Activated T-helper 1 cell treated with Interleukin-2 at 50 U/mL for 16 hours (primary cell): ENCODE measurements at places on chromosomes 1 and 21.

DNA sequence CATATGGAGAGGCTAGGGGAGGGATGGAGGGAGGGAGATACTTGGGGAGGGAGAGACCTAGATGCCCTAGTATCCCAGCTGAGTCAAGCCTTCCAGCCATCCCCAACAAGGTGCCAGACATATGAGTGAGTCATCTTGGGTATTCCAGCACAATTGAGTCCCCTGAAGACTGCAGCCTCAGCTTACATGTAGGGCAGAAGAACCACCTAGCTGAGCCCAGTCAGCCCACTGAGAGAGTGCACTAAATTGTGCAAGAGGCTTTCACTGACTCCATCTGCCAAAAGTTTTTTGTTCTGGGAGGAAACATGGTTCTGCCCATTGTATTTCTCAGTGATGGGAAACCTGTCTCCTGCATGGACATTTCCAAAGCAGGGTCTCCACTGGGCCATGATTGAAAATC lies 76.4 kb downstream of the FOXD2 start:
- no peak for DNase-seq

GRCh38 chr1:107894605-107895004 lies 70.4 kb downstream of the VAV3 start:
- DNase-seq: no peak

GRCh38 chr1:36446271-36446670 lies 4.0 kb downstream of the OSCP1 start:
- DNase-seq: no peak

- DNase-seq: no peak
Observed at GRCh38 chr1:49052102-49052501, 275.4 kb upstream of the BEND5 start.

DNA sequence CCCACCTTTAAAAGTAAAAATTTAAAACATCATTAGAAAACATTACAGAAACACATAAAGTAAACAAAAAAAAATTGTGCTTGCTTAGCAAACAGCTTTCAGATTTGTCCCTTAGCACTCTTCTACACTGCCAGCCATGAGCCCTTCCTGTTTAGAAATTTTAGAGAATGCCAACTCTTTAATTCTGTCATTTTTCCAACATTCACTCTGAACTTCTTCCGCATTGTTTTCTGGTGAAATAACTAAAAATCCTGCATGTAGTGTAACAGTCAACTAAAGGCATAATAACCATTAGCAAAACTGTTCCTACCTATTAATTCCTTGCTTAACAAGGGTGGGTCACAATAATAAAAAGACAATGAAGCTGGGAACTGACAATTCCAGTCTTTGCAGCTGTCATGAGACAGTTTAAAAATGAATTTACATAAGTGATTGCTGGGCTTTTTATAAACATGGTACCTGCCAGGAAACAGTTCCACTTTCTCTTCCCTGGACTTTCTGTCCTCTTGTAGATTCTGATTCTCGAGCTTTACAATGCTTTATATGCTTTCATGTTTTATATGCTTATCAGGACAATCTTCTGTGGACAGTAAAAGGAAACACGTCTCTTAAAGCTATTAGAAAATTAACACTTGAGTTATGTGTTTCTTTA lies 19.0 kb downstream of the GNG12 start:
- DNase-seq: no peak

GRCh38 chr1:227756172-227756959 lies 21.1 kb downstream of the SNAP47 start:
- DNase-seq: no peak

GRCh38 chr1:155184835-155185782 lies 11.5 kb downstream of the TRIM46 start:
- DNase-seq: no peak

DNA sequence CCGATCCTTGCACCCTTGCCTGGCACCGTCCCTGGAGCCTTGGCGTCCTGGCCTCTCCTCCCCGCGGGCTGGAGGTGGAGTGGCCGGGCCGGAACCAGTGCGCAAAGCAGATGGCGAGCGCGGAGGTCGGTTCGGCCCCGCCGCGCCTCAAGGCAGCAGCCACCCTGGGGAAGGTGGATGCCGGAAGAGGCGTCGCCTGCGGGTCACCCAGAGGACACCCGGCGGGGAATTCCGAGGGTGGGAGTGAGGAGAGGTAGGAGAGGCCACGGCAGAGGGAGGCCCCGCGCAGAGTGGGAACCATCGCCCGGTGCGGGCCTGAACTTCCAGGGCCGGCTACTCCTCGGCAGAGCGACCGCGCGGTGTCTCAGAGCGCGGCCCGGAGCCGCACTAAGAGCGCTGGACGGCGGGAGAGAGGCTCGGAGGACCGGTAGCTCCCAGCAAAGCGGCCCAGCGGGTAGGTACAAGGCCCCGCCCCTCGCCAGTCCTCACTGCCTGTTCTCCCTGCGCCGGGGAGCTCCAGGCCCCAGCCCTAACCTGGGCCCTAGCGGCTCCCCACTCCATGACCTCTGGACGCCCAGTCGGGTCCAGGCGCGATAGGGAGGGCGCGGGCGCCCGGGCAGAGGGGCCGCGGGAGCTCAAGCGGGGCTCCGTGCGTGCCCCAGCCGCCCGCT lies at the start of gene RNF207:
RNF207 (plus strand) TSS at position 271 of the 671 bp plus-strand sequence. CDS start 417 bp downstream, outside the sequence.
- DNase-seq: peak; percentile 37

DNA sequence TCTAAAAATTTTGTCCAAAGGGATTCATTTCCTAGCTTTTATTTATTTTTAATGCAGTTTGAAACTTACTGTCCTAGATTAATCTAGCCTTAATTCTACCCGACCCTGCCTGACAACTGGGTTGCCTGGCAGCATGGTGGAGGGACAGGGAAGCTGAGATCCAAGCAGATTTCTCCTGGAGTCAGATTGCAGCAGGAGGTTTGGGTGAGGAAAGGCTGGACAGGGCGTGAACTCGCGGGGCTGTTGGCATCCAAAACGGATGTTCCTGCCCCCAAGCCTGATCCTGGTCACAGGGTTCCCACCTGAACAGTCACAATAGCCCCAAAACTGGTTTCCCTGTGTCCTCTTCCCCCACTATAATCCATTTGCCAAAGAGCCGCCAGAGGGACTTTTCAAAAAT lies 23.2 kb downstream of the TCEA3 start:
- no peak for DNase-seq
